HCT116 (cell line): ENCODE measurements at places on chromosomes 2 and 18.
A peak's percentile ranks its signal among the peaks of the same experiment; 100 is the strongest.

DNA sequence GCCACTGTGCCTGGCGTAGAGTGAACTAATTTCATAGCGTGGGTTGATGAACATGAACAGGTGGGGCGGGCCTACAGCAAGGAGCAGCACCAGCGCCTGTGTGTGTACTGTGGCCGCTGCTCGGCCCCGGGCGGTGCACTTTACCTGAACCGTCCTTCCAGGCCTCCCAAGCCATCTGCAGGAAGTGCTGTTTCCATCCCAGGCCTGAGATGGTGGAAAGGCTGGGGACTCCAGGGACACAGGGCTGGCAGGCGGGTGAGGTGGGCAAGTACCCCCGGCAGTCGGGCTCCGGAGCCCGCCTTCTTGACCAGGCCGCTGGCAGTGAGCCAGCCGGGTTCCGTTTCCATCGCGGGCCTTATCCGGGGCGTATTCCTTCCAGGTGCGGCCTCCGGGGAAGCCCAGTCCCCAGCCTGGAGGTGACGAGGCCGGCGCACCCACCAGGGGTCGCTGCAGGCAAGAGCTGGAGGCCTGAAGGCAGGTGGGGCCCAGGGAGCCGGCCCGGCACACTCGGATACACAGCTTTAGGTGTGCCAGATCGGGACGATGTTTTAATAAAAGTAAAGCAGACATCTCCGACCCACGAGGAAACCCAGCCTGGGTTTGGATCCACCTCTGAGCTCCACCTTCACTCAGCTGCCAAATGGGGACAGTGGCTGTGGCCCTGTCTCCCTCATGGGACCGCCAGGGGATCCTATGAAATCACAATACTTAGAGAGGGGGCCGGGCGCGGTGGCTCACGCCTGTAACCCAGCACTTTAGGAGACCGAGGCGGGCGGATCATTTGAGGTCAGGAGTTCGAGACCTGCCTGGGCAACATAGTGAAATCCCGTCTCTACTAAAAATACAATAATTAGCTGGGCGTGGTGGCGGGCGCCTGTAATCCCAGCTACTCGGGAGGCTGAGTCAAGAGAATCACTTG, 22.7 kb upstream of the PDIA6 start:
- peak; percentile 73 for DNase-seq

GRCh38 chr2:36177282-36177681, 178.3 kb upstream of the CRIM1 start:
- DNase-seq: no peak

- DNase-seq: peak; percentile 48
Observed at GRCh38 chr2:38076710-38077430, 919 bp upstream of the CYP1B1 start.

GRCh38 chr18:74831571-74832250, 234.0 kb downstream of the ZNF407 start:
- DNase-seq: no peak

DNA sequence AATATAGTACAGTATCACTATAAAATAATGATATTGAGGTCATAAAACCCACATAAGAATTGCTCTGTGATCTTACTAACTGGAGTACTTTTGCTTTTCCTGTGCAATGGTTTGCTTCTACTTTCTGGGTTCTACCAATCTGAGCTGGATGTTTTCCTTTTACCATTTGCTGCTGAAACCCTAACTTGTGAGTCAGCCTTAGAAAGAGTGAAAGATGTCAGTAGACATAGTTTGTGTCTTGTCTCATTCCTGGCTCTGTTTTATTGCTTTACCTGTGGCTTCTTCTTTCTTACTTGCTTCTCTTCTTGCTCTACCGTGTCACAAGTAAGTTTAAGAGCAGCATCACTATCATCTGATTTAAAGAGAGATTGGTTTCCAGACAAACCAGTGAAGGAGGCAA, 61.0 kb downstream of the MBD2 start:
- no peak for DNase-seq

GRCh38 chr2:74507926-74508520, 528 bp upstream of the PCGF1 start:
- DNase-seq: no peak

DNA sequence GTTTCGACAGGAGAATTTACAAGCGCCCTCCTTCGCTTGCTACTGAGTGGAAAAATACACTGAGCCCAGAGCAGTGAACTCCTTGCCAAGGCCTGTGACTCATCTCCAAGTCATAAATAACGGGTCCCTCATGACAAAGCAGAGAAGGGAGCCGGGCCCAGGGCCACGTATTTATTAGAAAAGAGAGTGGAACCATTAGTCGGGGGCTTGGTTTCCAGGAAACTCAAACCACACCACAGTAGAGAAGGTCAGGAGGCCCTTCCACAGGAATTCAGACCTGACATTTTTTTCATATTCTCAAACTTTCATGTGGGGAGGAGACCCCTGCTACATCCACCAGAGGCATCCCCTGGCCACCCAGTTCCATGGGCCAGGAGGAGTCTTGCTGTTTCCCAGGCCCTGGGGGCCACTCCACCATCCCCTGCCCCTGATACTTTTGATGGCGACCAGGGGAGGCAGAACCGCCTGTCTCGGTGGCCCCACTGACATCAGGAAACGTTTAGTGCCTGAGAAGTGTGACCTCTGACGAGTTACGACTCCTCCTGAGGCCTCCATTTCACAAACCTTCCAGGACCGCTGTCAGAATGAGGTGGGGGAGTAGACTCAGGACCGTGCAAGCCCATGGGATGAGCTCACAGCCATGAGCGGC, 289.7 kb downstream of the DYSF start:
- DNase-seq: peak; percentile 74

DNA sequence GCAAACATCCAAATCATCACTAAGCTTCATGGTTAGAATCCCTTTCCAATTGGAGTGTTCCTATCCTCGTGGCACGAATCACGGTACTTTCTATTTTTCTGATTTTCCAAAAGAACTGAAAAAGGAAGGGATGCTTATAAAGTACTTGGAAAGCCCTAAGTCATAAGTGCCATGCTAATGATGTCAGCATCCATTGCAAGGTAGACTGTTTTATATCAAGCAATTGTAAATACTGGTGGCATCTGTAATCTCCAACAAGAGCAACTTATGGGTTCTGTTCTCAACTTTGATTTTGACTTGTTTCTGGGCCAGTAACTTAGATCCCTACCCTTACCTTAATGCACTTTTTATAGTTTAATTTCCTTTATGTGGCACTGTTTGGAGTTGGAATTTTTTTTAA, 619.5 kb downstream of the BCL11A start:
- DNase-seq: no peak
